ENCODE measurements at places on chromosomes 2 and 18.

DNA sequence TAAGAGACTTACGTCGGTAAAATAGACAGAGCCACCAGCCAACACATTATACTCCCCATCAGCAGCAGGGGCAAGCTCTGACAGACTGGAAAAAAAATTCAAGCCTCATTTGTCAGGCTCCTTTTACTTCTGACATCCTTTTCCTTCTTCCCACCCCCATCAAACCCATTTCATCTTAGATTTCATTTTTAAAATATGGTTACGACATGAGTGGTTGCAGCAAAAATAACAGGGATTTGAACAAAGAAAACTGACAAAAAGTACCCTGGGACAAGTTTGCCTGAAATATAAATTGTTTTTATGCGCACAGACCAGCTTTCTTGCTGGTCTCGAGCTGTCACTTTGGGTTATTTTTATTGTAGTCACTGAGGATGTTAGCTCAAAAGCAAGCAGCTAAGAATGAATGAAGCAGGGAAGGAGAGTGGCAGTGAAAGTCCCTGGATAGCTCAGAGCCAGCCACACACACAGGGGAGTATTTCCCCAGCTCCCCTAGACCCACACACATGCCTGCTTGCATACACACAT lies 30.7 kb upstream of the LINC00305 start:
- no peak for DNase-seq

GRCh38 chr2:193847991-193848390 lies 1653.3 kb upstream of the TMEFF2 start:
- no peak for DNase-seq

GRCh38 chr2:104321116-104321795 lies 532.7 kb upstream of the POU3F3 start:
- no peak for DNase-seq

GRCh38 chr2:3405876-3406275 lies 26.4 kb downstream of the TRAPPC12 start:
- no peak for DNase-seq

DNA sequence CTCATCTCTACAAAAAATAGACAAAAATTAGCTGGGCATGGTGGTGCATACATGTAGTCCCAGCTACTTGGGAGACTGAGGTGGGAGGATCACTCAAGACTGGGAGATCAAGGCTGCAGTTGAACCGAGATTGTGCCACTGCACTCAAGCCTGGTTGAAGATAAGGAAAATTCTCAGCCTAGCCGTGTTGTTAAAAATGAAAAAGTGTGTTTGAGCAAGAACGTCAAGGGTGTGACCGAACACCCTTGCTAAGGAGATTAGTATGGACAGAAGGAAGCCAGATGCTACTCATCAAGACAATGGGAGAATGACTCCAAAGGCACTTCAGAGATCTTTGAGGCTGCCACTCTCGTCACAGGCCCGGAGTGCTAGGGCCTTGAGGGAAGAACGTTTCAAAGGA lies 70.0 kb upstream of the NDUFV2 start:
- peak; percentile 47 for DNase-seq

Data from hematopoietic multipotent progenitor cell treated with erythropoietin and hydrocortisone succinate and interleukin-3 and kit ligand, for 4 days (in vitro differentiated cells).